ENCODE measurements at places on chromosomes 2 and 18.

DNA sequence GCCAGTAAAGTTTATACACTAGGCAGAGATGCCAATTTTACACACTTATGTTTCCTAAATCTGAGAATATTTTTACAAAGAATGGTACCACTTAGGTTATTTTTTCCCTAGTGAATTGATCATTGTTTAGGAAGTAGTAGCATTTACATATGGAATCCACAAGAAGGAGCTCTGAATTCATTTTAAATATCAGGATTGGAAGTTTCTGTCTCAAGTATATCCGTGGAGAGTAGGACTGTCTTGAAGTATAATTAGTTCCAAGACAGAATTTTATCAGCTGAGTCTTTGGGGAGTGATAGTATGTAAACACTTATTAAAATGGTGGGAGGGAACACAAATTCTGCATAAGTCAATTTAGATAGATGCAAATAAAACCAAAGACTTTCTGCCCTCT, 82.3 kb upstream of the FAM98A start:
- no peak for DNase-seq

DNA sequence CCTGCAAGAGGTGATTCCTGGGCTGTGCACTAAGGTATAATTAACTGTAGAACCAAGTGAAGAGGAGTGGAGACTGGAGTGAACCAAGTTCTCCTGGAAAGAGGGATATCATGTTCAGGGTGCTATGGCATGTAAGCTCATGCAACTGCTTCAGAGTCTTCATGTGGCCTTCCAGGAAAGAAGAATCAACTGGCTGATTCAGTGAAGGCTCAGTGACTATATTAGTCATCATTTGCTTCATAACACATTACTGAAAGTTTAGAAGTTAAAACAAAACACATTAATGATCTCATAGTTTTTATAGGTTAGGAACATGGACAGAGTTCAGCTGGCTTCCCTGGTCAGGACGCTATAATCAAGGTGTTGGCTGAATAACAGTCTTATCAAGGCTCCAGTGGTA, 1200.8 kb upstream of the GYPC start:
- DNase-seq, result no peak

- no peak for DNase-seq
Observed at GRCh38 chr2:202019689-202020450, 13.8 kb upstream of the FZD7 start.

GRCh38 chr18:12315490-12315889, 7.4 kb downstream of the TUBB6 start:
- no peak for DNase-seq

GRCh38 chr18:40485318-40485717, 1469.7 kb upstream of the PIK3C3 start:
- peak; percentile 71 for DNase-seq

DNA sequence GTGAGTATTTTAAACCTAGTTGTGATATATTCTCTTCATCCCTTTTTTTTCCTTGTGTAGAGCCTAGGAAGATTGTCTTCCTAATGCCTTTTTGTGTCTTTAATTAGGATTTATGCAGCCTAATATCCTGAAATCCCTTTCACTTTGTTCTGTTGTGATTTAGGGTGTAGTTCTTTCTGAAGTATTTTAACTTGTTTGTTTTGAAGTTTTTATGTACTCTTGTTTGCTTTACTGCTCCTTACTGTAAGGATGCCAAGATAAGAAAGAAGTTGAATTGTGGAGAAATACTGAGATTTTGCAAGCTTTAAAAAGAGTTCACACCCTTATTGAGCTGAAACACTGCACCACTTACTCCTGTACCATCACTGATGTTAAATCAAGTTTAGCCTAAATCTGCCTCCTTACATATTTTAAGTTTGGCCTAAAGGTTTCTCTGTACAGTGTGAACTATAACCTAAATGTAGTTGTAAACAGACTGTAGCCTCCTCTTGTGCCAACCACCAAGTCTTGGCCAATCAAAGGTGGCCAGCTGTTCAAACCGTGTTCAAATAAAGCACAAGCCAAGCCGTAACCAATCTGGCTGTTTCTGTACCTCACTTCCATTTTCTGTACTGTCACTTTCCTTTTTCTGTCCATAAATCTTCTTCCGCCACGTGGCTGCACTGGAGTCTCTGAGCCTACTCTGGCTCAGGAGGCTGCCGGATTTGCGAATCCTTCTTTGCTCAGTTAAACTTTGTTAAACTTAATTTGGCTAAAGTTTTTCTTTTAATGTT, 17.7 kb upstream of the ACOXL start:
- no peak for DNase-seq

- DNase-seq, result no peak
Observed at GRCh38 chr18:37282386-37283037, 283.1 kb downstream of the CELF4 start.

- no peak for DNase-seq
Observed at GRCh38 chr18:25535495-25535894, 183.5 kb upstream of the ZNF521 start.

GRCh38 chr18:26309281-26309680, 83.0 kb downstream of the TAF4B start:
- no peak for DNase-seq

DNA sequence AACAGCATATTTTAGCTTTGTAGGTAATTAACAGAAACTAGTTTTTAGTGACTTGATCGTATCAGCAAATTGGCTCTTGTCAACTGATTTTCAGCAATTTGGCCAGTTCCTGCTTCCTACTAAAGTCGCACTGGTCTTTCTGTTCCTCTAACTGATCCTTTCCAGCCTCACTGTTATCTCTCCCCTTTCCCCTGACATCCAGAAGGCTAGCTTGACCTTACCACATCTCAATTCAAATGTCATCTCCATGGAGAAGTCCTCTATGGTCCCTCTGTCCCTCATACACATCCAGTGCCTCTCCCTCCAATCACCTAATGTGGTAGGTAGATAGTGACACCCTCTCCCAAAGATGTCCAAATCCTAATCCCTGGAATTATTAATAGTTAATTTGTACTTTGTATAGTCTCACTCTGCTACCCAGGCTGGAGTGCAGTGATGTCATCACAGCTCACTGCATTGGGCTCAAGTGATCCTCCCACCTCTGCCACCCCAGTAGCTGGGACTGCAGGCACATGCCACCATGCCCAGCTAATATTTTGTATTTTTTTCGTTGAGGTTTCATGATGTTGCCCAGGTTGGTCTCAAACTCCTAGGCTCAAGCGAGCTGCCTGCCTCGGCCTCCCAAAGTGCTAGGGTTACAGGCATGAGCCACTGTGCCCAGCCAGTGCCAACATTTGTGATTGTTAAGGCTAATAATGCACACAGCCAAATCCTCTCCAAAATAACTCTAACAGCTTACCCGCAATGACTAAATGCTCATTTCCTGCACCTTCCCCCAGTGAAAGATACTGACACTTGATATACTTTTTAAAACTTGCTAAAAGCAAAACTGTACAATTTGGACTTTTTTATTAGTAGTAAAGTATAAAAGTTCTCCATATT, 16.9 kb downstream of the PSTPIP2 start:
- no peak for DNase-seq

- no peak for DNase-seq
Observed at GRCh38 chr18:5488844-5489243, 55.0 kb downstream of the EPB41L3 start.

All from non-pigmented ciliary epithelial cell (primary cell).